Placental epithelial cell (primary cell): ENCODE measurements at places on chromosomes 16 and 17. TPM values are rescaled to one million over a fixed set of nuclear protein-coding genes. Genes with fewer than 3 reads are reported as not detected.

The CIBAR2 gene
- total RNA-seq, result not detected in 2 replicates

The CA5A gene
- not detected in 2 replicates for total RNA-seq

The KRT32 gene
- total RNA-seq, result not detected in 2 replicates

The YPEL2 gene
- 13.6 and 14.5 TPM in 2 replicates for total RNA-seq

The ARL6IP1 gene
- 103 and 224 TPM in 2 replicates for total RNA-seq

The SCNN1G gene
- total RNA-seq, result 0.22 TPM in 1 of 2 replicates, not detected in the other

The KRTAP3-2 gene
- not detected in 2 replicates for total RNA-seq

The CCDC200 gene
- not detected in 2 replicates for total RNA-seq

The UNC45B gene
- not detected in 2 replicates for total RNA-seq

The NTN1 gene
- 0.65 and 0.79 TPM in 2 replicates for total RNA-seq

The TMIGD1 gene
- not detected in 2 replicates for total RNA-seq

The TSPAN10 gene
- total RNA-seq, result 2.0 and 3.9 TPM in 2 replicates

The RNF227 gene
- total RNA-seq, result 3.1 and 3.3 TPM in 2 replicates

The CSH2 gene
- total RNA-seq, result not detected in 2 replicates

The SHCBP1 gene
- total RNA-seq, result 4.3 and 5.3 TPM in 2 replicates

The SETD1A gene
- total RNA-seq, result 4.7 and 5.0 TPM in 2 replicates

The SCARF1 gene
- 0.43 and 0.79 TPM in 2 replicates for total RNA-seq

The SLC5A11 gene
- total RNA-seq, result not detected in 2 replicates

The HP gene
- not detected in 2 replicates for total RNA-seq

The HOXB9 gene
- total RNA-seq, result not detected in 2 replicates

The HS3ST6 gene
- total RNA-seq, result not detected in 2 replicates

The GLTPD2 gene
- 0.79 TPM in 1 of 2 replicates, not detected in the other for total RNA-seq

The SEPTIN1 gene
- total RNA-seq, result 0.39 TPM in 1 of 2 replicates, not detected in the other

The OR1F1 gene
- total RNA-seq, result not detected in 2 replicates

The CIAPIN1 gene
- total RNA-seq, result 33.0 and 49.6 TPM in 2 replicates

The GLG1 gene
- 143 and 146 TPM in 2 replicates for total RNA-seq

The KRTAP1-1 gene
- not detected in 2 replicates for total RNA-seq

The CCDC40 gene
- 4.6 and 5.5 TPM in 2 replicates for total RNA-seq

The C17orf113 gene
- total RNA-seq, result 0.87 and 2.7 TPM in 2 replicates

The KIFC3 gene
- 29.4 and 58.9 TPM in 2 replicates for total RNA-seq

The ZPBP2 gene
- total RNA-seq, result not detected in 2 replicates

The KRTAP4-5 gene
- not detected in 2 replicates for total RNA-seq

The TBC1D3 gene
- not detected in 2 replicates for total RNA-seq

The BANP gene
- 28.8 and 44.8 TPM in 2 replicates for total RNA-seq

The PPP1R27 gene
- total RNA-seq, result not detected in 2 replicates

The NPB gene
- 0.33 and 0.39 TPM in 2 replicates for total RNA-seq

The KREMEN2 gene
- total RNA-seq, result 0.43 and 1.2 TPM in 2 replicates

The PRSS36 gene
- 2.5 and 4.3 TPM in 2 replicates for total RNA-seq

The GPR142 gene
- not detected in 2 replicates for total RNA-seq

The ZMYND15 gene
- total RNA-seq, result under 0.01 TPM in 1 of 2 replicates, not detected in the other

The SPNS3 gene
- not detected in 2 replicates for total RNA-seq

The TEKT1 gene
- not detected in 2 replicates for total RNA-seq

The LGALS9 gene
- total RNA-seq, result 2.7 and 5.0 TPM in 2 replicates

The TNP2 gene
- total RNA-seq, result not detected in 2 replicates

The C16orf46 gene
- 2.4 and 3.1 TPM in 2 replicates for total RNA-seq

The CAVIN1 gene
- 218 and 464 TPM in 2 replicates for total RNA-seq

The AANAT gene
- total RNA-seq, result 0.79 TPM in 1 of 2 replicates, not detected in the other

The AATK gene
- total RNA-seq, result under 0.01 and 0.22 TPM in 2 replicates

The OR2C1 gene
- total RNA-seq, result under 0.01 and 0.43 TPM in 2 replicates

The GRB7 gene
- total RNA-seq, result 5.1 and 8.4 TPM in 2 replicates

The RDM1 gene
- total RNA-seq, result under 0.01 and 0.43 TPM in 2 replicates

The ALDOA gene
- total RNA-seq, result 572 and 1,018 TPM in 2 replicates

The SRCIN1 gene
- total RNA-seq, result 0.22 TPM in 1 of 2 replicates, not detected in the other

The SPATA22 gene
- not detected in 2 replicates for total RNA-seq

The KRT40 gene
- not detected in 2 replicates for total RNA-seq

The CHP2 gene
- not detected in 2 replicates for total RNA-seq

The RAB11FIP4 gene
- total RNA-seq, result 17.3 and 24.5 TPM in 2 replicates

The TP53TG3 gene
- total RNA-seq, result not detected in 2 replicates
